Karpas-422 (cell line): ENCODE measurements at places on chromosomes 12 and 14.

DNA sequence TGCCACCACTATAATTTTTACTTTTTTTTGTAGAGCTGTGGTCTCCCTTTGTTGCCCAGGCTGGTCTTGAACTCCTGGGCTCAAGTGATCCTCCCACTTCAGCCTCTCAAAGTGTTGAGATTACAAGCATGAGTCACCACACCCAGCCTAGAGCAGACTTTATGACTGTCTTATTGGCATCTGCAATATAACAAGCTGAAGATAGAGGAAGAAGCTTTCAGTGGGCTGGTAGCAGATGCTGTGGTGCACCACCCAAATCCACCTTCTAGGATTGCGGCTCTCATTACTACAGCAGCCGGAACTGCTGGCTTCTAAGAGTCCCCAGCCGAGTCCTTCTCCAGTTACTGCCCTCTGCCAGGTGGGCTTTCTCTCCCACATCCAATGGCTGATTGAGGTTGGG lies 7.6 kb upstream of the STK38L start:
- no peak for DNase-seq

DNA sequence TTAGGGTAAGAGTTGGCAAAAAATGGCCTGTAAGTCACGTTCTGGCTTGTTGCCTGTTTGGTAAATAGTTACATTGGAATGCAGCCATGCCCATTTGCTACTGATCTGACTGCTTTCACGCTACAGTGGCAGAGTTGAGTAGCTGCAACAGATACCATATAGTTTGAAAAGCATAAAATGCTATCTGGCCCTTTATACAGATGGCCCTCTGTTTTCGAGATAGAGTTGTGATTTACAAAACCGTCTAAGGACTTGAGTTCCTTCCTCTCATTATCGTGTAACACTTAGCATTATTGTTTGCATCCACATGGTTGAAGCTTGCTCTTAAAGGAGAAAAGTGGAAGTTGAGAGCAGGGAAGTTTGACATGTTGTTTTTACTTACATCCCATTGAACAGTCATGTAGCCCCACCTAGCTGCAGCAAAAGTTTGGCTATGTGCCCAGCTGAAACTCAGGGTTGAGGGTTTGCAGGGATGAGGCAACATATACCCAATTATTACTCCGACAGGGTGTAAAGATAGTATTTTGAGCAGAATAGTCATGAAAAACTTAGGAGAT lies 11.3 kb upstream of the SCFD1 start:
- peak; percentile 75 for DNase-seq

- DNase-seq: peak; percentile 65
Observed at GRCh38 chr12:132161036-132161781, 17.0 kb downstream of the NOC4L start.

- no peak for DNase-seq
Observed at GRCh38 chr12:114439261-114439683, 33.3 kb upstream of the TBX5 start.

DNA sequence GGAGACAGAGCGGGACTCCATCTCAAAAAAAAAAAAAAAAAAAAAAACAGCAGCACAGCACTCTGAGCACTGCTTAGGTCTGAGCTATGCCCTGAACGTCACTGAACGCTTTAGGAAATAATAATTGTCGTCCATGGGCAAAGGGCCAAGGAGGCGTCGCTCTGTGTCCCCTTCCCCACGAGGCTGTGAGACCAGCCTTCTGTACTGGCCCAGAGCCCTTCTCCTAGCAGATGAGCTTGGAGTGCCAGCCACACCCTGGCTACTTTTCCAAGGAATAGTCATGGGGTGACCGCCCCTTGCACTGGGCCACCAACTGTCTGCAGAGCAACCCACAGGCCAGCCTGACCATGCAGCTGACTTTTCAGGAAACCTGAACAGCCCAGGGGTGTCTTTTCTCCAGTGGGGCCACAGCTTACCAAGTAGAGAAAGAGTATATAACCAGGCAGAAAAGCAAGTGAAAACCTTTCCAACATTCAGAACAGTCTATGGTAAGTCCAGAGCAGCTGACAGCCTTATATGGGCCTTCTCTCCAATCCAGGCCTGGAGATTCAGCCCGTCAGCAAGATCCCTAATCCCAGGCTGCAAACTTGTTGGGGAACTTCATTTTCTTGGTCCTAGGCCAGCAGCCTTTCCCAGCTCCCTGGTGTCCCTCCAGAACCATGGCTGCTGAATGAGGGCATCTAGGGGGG lies 28.5 kb downstream of the CD9 start:
- no peak for DNase-seq

- no peak for DNase-seq
Observed at GRCh38 chr14:76640923-76641395, 120.3 kb upstream of the VASH1 start.

DNA sequence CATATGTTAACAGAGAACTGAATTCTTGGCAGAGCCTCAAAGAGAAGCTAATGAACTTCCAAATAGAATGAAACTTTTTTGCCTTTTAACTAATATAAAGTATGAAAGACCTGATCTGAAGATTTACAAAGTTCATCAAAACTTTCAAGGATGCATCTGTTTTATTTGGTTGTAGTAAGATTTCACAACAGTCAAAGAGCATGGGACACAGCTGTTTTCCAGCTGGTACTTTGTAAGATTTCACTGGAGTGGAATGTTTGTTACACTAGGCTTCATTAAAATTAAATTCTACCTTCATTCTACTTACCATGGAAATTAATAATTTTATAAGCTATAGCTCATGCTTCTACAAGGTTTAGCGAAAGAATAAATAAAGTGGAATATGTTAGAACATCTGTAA lies 351.2 kb downstream of the SLC6A15 start:
- DNase-seq: no peak
